Stomach (tissue), 19 donors: ENCODE measurements at places on chromosomes 4 and X. TPM values are rescaled to one million over a fixed set of nuclear protein-coding genes. Genes with fewer than 3 reads are reported as not detected.

DNA sequence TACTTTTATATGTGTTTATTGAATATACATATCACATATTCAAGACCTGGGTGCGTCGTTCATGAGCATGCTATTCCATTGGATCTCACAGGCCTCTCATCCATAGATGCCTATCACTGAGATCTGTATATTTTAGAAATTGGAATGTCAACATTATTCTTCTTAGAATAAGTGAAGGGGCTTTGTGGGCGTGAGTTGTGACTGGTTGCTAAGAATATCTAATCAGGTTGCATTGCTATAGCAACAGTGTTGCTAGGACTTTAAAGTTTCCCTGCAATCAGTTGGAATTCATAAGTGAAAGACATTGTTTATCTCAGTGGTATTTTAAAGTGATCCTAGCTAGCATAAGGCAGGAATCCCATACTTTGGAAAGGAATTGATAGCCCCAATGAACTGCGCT, 36.7 kb upstream of the ANK2 start:
- DNase-seq = peak; percentile 34
- H3K27me3 ChIP-seq = no peaks in the 10 kb centered on the region
- H3K27ac ChIP-seq = no peak overlapping the region
- no peaks in the 10 kb centered on the region for H3K36me3 ChIP-seq
- no peak overlapping the region for H3K4me3 ChIP-seq

GRCh38 chrX:367866-368265, 18.8 kb downstream of the PPP2R3B start:
- H3K36me3 ChIP-seq = no peaks in the 10 kb centered on the region
- DNase-seq = no peak
- H3K27me3 ChIP-seq = peaks cover 26% of the 10 kb centered on the region
- H3K4me1 ChIP-seq = peaks cover 6% of the 10 kb centered on the region

DNA sequence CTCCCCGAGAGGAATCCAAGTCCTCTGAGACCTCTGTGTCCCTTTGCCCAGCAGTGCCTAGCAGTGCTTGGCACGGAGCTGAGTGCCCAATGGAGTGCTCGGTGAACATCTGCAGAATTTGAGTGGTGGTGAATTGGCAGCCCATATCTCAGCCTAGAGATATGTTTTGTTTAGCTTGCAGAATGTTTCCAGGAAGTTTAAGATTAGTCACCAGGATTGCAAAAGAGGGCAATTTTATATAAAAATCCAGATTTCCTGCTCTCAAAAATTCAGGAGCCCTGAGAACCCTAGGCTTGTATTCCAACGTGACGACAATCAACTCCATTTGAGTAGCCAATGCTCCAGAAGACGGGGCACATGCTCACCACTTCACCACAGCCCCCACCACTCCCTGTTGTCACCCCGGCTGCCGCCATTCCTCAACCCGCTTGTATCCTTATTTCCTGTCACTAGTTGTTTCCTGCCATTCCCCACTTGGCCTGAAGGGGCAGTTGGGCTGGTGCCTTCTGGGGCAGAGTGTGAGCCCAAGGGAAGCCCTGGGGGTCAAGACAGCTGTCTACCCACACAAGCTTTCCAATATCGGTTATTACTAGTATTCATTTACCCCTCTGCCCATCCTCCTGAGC, 116.9 kb downstream of the EFNB1 start:
- DNase-seq = no peak
- peaks cover 5% of the 10 kb centered on the region for H3K4me1 ChIP-seq
- peaks cover 3% of the 10 kb centered on the region for H3K27me3 ChIP-seq
- no peaks in the 10 kb centered on the region for H3K36me3 ChIP-seq

CT55 gene
- total RNA-seq = not detected

PNMA6F gene
- not detected for total RNA-seq
